ENCODE measurements at places on chromosomes 3 and 15. TPM values are rescaled to one million over a fixed set of nuclear protein-coding genes. Genes with fewer than 3 reads are reported as not detected.

Gene ARPIN
- polyA plus RNA-seq, result 2.9 TPM

GRCh38 chr3:76997733-76998132 is 42.2 kb upstream of the ROBO2 start:
- no peak for DNase-seq
- H3K27ac ChIP-seq, result no peak overlapping the region
- no peaks in the 10 kb centered on the region for H3K36me3 ChIP-seq
- H3K4me1 ChIP-seq, result no peaks in the 10 kb centered on the region
- H3K27me3 ChIP-seq, result no peaks in the 10 kb centered on the region

- no peak overlapping the region for H3K4me3 ChIP-seq
- H3K27me3 ChIP-seq, result peaks cover 44% of the 10 kb centered on the region
- H3K4me1 ChIP-seq, result no peaks in the 10 kb centered on the region
Measured at GRCh38 chr3:184489268-184489841, 72.2 kb upstream of the EPHB3 start.

DNA sequence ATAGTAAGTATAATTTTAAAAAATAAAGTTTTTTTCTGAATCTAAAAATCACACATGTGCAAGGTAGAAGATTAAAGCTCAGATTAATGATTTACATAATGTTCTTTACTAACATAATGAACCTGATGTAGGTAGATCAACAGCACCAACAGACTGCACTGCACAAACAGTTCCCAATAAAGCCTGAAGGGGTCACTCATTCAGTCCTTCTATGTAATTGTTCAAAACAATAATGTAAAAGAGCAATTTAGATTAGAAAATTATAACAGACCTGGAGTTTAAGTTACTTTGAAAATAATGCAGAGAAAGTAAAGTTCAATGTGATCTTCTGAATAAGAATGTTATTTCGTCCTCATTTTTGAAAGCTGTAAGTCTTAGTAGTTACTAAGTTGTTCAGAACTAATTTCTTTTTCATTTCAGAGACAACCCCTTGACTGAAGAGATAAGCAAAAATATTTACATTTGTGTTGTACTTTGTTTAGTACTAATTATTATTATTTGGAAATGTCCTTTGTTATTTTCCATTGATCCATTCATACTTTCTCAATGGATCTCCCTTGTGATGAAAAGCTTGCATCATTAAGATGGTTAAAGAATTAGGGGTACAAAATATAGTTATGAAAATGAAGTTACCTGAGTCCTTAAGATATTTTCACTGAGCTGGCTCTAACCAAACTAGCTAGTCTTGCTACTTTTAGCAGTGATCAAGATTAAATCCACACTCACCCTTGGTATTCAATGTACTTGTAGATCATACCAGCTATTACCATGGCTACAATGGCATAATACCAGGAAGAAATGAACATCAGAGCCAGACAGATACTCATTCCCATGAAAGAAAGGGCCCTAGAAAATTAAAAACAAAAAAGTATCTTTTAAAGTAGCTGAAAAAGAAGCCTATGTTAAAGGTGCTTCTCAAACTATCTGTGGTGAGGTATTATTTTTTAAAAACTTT is 16.8 kb downstream of the EMC4 start:
- DNase-seq, result peak; percentile 34
- no peak overlapping the region for H3K4me3 ChIP-seq
- H3K36me3 ChIP-seq, result peaks cover 12% of the 10 kb centered on the region
- H3K4me1 ChIP-seq, result no peaks in the 10 kb centered on the region

Gene TADA3
- 32.1 TPM for polyA plus RNA-seq

Gene ABI3BP
- not detected for polyA plus RNA-seq

- no peak for DNase-seq
- no peaks in the 10 kb centered on the region for H3K27me3 ChIP-seq
- peaks cover 33% of the 10 kb centered on the region for H3K4me1 ChIP-seq
- H3K4me3 ChIP-seq, result peak overlapping the region; percentile 91
Measured at GRCh38 chr3:108589998-108590323, 439 bp downstream of the DZIP3 start.

Gene LYSMD2
- polyA plus RNA-seq, result 0.05 TPM

GRCh38 chr3:40306336-40306735 is 3.2 kb upstream of the EIF1B start:
- H3K27ac ChIP-seq, result no peak overlapping the region
- no peak for DNase-seq
- H3K4me1 ChIP-seq, result peaks cover 12% of the 10 kb centered on the region
- H3K4me3 ChIP-seq, result no peak overlapping the region
- H3K27me3 ChIP-seq, result no peaks in the 10 kb centered on the region
- H3K36me3 ChIP-seq, result no peaks in the 10 kb centered on the region

DNA sequence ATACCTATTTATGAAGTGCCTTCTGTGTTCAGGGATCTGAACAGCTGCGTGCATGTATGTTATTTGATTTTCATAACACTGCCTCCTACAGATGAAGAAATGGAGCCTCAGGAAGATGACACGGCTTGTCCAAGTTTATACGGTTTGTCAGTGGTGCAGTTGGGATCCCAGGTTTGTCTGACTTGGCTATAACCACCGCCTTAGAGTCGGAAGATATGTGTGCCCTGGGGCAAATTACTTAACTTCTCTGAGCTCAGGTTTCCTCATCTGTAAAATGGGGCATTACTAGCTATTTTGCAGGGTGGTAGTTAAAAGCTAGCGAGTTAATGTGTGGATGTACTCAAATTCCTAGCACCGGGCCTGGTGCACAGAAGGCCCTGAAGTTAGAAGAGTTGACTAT is 54.1 kb upstream of the ANP32A start:
- DNase-seq, result no peak
- no peak overlapping the region for H3K4me3 ChIP-seq
- peaks cover 1% of the 10 kb centered on the region for H3K27me3 ChIP-seq
- peaks cover 12% of the 10 kb centered on the region for H3K4me1 ChIP-seq
- H3K36me3 ChIP-seq, result no peaks in the 10 kb centered on the region
- no peak overlapping the region for H3K27ac ChIP-seq

Gene CCDC71
- 14.9 TPM for polyA plus RNA-seq

DNA sequence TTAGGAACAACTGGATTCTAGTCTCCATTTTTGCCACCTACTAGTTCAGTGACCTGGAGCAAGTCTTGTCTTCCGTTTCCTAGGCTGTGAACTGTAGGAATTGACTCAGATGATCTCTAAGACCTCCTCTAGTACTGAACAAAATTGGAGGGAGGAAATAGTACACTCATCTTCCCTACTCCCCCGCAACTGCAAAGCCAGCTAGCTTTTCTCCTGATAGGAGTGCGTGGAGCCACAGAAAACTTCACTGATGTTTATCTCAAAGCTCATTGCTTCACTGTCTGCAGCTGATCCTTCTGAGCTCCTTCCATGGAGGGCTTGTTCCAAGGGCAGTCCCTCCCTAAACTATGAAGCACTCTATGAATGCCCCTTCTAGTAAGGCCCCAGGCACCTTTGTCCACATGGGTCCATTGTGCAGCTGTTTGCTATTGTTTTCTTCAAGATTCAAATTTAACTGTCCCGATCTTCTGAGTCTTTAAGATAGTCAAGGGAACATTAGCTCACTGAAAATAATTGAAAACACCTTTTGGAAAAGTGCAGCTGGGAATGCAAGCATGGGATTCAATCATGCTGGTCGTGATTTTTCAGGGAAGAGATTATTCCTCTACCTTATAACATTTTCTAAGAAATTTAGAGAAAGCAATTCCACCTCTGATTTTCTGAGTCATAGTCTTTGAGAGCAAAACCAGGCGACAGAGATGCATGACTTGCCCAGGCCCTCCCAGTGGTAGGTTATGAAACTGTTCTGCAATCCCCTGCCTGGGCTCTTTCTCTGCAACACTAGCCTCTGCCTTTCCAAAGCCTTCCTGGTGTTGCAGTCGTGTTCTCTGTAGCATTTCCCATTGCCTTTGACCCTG is 24.3 kb downstream of the FILIP1L start:
- H3K27me3 ChIP-seq, result no peaks in the 10 kb centered on the region
- H3K27ac ChIP-seq, result peak overlapping the region; percentile 60
- H3K4me3 ChIP-seq, result no peak overlapping the region
- H3K36me3 ChIP-seq, result no peaks in the 10 kb centered on the region
- peak; percentile 67 for DNase-seq

- no peak overlapping the region for H3K27ac ChIP-seq
- peaks cover 19% of the 10 kb centered on the region for H3K4me1 ChIP-seq
- DNase-seq, result no peak
- no peak overlapping the region for H3K4me3 ChIP-seq
Measured at GRCh38 chr15:93026380-93026817, 62.6 kb downstream of the RGMA start.

- no peaks in the 10 kb centered on the region for H3K36me3 ChIP-seq
- DNase-seq, result no peak
- no peak overlapping the region for H3K27ac ChIP-seq
Measured at GRCh38 chr15:92864127-92864814, 35.9 kb upstream of the CHD2 start.

Gene SKOR1
- 0.11 TPM for polyA plus RNA-seq

GRCh38 chr3:47852604-47853602 is 50.0 kb downstream of the DHX30 start:
- H3K27me3 ChIP-seq, result no peaks in the 10 kb centered on the region
- H3K4me3 ChIP-seq, result no peak overlapping the region
- peaks cover 32% of the 10 kb centered on the region for H3K36me3 ChIP-seq
- no peaks in the 10 kb centered on the region for H3K4me1 ChIP-seq
- DNase-seq, result no peak

DNA sequence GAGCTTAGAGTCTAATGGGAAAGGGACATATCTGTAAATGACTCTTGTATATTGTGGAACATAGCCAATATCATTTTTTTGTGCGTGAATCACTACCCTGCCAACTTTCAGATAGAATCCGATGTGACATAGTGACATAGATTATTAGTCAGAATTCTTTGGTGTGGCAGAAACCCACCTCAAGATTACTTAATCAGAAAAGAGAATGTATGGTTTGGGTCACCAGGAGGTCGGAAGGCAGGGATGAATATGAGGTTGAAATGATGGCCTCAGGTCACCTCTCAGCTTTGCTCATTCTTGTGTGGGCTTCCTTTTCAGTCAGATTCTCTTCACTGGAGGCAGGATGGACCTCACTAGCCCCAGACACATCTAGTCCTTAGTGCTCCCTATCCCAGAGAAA is 41.4 kb downstream of the SNAPC5 start:
- H3K4me3 ChIP-seq, result no peak overlapping the region
- no peak for DNase-seq
- H3K27me3 ChIP-seq, result no peaks in the 10 kb centered on the region
- peaks cover 27% of the 10 kb centered on the region for H3K4me1 ChIP-seq
- no peak overlapping the region for H3K27ac ChIP-seq

DNA sequence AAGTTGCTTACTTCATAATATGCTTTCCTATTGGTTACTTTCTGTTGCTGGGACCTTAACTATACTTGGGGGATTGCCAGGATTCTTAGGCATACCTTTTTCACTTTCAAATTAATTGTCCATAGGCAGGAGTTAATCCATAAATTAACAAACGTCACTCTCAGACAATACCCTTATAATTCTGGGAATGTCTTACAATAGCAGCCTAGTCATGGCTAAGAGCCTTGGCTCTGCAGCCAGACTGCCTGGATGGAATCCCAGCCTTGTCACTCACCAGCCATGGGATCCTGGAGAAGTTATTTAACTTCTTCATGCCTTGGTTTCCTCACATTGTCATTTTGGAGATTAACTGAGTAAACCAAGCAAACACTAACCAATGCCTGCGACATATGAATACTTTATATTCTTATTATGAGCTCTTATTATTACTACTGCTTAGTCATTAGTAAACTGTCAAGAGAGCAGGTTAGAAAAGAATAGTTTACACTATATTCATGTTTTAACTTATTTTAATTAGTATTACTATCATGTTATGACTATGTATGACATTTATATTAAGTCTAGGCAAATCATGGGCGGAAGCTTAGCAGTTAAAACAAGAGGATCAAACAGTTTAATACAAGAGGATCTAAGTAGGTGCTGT is 29.0 kb downstream of the GYG1 start:
- H3K36me3 ChIP-seq, result peaks cover 22% of the 10 kb centered on the region
- H3K27me3 ChIP-seq, result no peaks in the 10 kb centered on the region
- no peak overlapping the region for H3K27ac ChIP-seq
- no peak for DNase-seq
- H3K4me3 ChIP-seq, result no peak overlapping the region
- peaks cover 23% of the 10 kb centered on the region for H3K4me1 ChIP-seq

Gene KY
- polyA plus RNA-seq, result not detected

DNA sequence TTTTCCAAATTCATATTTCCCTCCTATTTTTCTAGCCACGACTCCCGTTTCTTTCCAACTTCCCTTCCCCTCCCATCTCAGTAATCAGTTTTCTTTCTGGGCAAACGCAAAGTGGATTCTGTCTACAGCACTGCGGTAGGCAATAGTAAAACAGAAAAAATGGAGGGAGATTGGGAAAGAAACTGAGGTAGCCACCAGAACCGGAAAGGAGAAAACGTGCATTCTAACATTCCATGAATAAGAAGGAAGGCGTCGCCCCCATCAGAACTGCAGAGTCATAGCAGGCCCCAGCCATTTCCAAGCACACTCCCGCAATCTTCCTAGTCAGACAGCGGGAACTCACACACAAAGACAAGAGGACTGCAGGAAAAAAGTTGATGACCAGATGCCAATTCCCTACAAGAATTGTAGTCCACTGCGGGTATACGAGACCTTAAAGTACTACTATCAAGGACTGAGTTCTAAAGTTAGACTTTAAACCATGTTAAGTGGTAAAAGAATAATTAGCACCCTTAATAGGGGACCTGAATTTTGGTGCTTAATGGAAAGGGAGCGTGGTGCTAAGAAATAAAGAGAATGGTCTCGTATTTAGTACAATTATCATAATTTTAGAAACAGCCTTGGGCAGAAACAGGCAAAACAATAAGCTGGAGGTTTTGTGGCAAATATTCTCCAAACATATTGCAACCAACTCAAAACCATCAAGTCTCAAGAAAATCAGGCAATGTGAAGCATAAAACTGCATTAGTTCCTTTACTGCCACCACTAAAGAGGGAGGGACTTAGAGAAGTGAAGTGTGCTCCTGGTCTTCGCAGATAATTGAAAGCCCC is 1.4 kb downstream of the PFN2 start:
- peak; percentile 78 for DNase-seq
- no peaks in the 10 kb centered on the region for H3K27me3 ChIP-seq
- H3K4me3 ChIP-seq, result peak overlapping the region; percentile 92
- peak overlapping the region; percentile 93 for H3K27ac ChIP-seq
- peaks cover 5% of the 10 kb centered on the region for H3K36me3 ChIP-seq

DNA sequence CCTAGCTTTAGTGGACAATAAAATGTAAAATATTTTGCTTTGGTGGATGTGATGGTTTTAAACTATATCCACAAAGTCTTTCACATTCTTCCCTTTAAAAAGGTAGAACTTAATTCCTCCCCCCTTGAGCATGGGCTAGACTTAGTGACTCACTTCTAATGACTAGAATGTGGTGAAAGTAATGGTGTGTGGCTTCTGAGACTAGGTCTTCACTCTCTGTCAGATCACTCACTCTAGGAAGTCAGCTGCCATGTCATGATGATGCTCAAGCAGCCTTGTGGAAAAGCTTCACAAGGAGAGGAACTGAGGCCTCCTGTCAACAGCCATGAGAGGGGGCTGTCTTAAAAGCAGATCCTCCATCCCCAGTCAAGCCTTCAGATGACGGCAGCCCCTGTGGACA is 4.2 kb downstream of the LRRC2 start:
- no peaks in the 10 kb centered on the region for H3K36me3 ChIP-seq
- H3K27me3 ChIP-seq, result peaks cover 5% of the 10 kb centered on the region
- no peak for DNase-seq
- H3K4me3 ChIP-seq, result no peak overlapping the region
- no peak overlapping the region for H3K27ac ChIP-seq

Gene CCR5
- not detected for polyA plus RNA-seq

- no peaks in the 10 kb centered on the region for H3K27me3 ChIP-seq
- DNase-seq, result no peak
- peaks cover 10% of the 10 kb centered on the region for H3K36me3 ChIP-seq
- no peak overlapping the region for H3K4me3 ChIP-seq
Measured at GRCh38 chr15:85746641-85747040, 48.1 kb downstream of the KLHL25 start.

- H3K27me3 ChIP-seq, result no peaks in the 10 kb centered on the region
- peaks cover 9% of the 10 kb centered on the region for H3K4me1 ChIP-seq
- H3K4me3 ChIP-seq, result no peak overlapping the region
- no peak for DNase-seq
Measured at GRCh38 chr15:85582131-85583079, 202.0 kb downstream of the AKAP13 start.

Data from HepG2 (cell line).